Mucosa of descending colon (tissue), 3 donors: ENCODE measurements at places on chromosomes 6 and 20. TPM values are rescaled to one million over a fixed set of nuclear protein-coding genes. Genes with fewer than 3 reads are reported as not detected.
A peak's percentile ranks its signal among the peaks of the same experiment; 100 is the strongest.

HTR1E gene
- not detected for total RNA-seq

COL9A3 gene
- 2.3 TPM for total RNA-seq

CCDC170 gene
- 1.7 TPM for total RNA-seq

CAPN11 gene
- 0.35 TPM for total RNA-seq

NHSL1 gene
- 107 TPM for total RNA-seq

DNA sequence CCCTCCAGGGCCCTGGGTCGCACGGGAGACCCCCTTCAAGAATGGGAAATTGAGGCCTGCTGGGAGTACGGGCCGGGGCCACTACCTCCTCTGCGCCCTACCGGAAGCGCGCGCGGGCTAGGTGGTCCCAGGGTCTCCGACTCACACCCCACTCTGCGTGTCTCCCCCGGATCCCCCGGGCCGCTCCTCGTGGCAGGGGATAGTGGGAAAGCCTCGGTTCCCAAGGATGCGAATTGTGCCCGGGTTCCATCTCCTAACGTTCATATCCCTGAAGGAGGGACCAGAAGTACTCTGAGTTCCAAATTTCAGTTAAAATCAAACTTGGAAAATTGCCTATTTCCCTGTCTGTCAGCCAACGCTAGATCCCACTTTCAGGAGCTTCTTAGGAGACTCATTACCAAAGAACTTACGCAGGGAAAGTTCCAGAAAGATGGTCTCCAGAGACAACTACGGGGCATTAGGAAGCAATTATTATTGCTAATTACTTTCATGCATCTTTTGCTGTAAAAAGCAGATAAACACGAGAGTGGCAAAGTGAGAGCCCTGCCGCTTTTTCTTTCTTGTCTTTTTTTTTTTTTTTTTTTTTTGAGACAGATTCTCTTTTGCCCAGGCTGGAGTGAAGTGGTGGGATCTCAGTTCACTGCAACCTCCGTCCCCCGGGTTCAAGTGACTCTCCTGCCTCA lies 858 bp downstream of the FAM83D start:
- DNase-seq, result no peak

DNA sequence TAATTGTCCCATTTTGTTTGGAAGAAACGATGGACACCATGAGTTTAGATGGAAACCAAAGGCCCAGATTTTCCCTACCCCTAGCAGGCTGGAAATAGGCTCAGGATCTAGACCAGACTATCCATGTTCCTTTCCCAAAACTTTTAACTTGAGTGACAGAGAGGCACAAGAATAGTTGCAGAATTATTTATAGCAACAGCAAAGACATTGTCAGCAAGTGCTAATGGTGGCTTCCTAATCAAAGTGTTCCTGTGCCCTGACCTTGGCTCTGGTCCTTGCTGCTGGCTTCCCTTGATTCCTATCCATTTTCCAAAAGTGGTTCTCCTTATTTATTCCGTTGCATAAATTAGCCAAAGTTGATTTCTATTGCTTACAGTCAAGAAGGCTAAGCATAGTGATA lies 103.1 kb downstream of the RNGTT start:
- DNase-seq, result no peak

DNA sequence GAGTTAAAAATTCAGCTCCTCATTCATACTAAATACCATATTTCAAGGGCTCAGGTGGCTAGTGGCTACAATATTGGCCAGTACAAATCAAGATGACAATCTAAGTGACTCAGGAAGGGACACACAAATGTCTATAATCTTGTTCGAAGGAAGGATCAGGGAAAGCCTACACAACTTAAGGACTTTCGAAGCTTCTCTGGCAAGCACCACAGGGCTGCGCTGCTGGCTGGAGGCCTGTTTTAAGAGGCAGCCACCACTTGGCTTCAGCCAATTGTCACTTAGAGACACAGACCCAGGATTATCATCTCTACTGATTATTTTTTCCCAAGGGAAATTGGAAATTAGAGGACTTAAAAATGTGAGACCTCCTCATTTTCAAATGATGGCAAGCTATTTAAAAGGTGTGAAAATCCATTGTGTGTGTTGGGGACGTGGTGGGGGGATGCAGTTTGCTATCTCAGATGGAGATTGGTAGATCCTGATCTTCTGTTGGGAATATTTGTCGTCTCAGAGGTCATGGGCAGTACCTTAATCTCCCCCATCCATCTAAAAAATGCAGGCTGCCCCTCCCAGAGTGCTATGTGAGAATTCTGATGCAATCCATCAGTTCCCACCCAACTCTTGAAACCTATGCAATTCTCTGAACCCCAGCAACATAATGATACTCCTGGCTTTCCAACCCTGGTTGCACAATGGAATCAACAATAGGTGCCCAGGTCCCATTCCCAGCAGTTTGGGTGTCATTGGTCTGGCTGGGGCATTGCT lies 11.3 kb downstream of the ARHGAP40 start:
- no peak for DNase-seq

- no peak for DNase-seq
These were observed 83.7 kb downstream of the SULF2 start for GRCh38 chr20:47701612-47702011.

HCK gene
- 6.2 TPM for total RNA-seq

GRCh38 chr6:130215526-130215925 lies 7.2 kb downstream of the SAMD3 start:
- peak; percentile 20 for DNase-seq

GRCh38 chr20:47993035-47993755 lies 207.9 kb upstream of the SULF2 start:
- no peak for DNase-seq

- DNase-seq, result no peak
These were observed 528.7 kb upstream of the RNF217 start for GRCh38 chr6:124433387-124434160.

- no peak for DNase-seq
These were observed 500.1 kb upstream of the JAG1 start for GRCh38 chr20:11173916-11174315.

LSM14B gene
- 33.5 TPM for total RNA-seq

RAET1L gene
- not detected for total RNA-seq

- DNase-seq, result no peak
These were observed 1258.7 kb upstream of the GJE1 start for GRCh38 chr6:140874066-140874465.

RIMS1 gene
- total RNA-seq, result not detected

BPI gene
- total RNA-seq, result not detected

GRCh38 chr20:33719277-33719988 lies 677 bp downstream of the PXMP4 start:
- peak; percentile 48 for DNase-seq

DNA sequence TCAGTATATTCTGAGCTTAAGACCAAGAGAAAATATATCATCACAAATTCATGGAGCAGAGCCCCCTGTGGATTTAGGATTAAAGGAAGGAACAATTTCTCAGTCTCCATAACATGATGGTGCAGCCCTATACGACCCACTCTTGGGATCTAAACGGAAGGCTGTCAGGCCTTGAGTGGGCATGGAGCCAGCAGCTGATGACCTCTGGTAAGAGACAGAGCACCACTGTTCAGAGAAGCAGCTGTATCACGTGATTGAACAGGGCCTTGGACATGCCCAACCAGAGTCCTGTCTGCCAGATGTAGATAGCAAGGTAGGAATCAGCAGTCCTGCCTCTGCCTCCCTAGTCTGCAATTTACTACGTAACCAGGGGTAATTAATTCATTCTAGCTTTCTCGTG lies 259.4 kb upstream of the POU3F2 start:
- peak; percentile 62 for DNase-seq
